Activated CD4-positive, CD25-positive, alpha-beta regulatory T cell treated with anti-CD3 and anti-CD28 coated beads, Interleukin-2, amount 50 U/mL, for 16 hours (primary cell): ENCODE measurements at places on chromosomes 7 and 10.
A peak's percentile ranks its signal among the peaks of the same experiment; 100 is the strongest.

DNA sequence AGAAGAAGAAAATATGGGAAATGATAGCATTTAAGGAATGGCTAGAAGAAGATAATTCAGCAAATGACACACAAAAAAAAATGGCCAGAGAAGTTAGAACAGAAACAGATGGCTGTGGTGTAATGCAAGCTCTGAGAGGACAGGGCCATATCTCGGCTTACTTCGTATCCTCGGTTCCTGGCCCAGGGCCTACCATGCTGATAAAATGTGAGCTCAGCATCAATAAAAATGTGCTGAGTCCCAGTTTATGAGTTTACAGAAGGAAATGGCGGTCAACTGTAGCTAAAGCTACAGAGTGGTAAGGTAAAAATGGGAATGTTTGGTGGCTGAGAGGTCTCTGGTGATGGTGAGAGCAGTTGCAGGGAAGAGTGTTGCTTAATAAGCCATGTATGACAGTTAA lies 40.8 kb downstream of the HBP1 start:
- DNase-seq, result no peak

GRCh38 chr7:15168489-15168888 lies 265.9 kb upstream of the DGKB start:
- no peak for DNase-seq

DNA sequence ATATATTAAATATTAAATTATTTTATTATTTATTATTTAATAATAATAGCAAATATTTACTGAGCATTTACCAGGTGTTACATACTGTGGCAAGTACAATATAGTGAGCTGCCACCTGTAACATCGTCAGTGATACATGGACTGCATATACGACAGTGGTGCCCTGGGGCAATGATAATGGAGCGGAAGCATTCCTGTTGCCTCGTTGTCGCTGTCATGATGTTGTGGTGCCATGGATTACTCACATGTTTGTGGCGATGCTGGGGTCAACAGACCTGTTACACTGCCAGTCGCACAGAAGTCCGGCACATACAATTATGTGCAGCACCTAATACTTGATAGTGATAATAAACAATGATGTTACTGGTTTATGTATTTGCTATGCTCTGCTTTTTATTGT lies 20.6 kb downstream of the CAMK1D start:
- DNase-seq, result no peak

GRCh38 chr7:23530405-23530804 lies 1.4 kb downstream of the TRA2A start:
- no peak for DNase-seq

GRCh38 chr10:22326145-22326702 lies 5.3 kb downstream of the BMI1 start:
- DNase-seq, result no peak

GRCh38 chr7:101287032-101287431 lies 34.6 kb downstream of the IFT22 start:
- DNase-seq, result no peak

DNA sequence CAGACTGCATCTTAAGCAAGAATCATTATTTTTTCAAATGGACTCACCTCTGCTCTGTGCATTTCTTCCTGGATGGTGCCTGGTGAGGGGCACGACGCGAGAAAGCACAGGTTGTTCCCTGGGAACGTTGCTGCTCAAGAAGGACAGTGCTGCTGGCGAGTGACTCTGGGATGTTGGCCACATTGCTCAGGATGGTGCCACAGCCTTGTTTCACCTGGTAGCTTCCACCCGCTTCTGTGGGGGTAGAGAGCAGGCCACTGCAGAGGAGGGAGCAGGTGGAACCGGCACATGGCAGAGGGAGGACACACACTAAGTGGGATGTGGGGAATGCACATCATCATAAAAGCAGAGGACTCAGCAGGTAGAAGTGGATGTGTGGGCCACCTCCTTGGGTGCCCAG lies 444.7 kb downstream of the TCERG1L start:
- no peak for DNase-seq

GRCh38 chr7:1013581-1013980 lies 30.6 kb downstream of the CYP2W1 start:
- no peak for DNase-seq

DNA sequence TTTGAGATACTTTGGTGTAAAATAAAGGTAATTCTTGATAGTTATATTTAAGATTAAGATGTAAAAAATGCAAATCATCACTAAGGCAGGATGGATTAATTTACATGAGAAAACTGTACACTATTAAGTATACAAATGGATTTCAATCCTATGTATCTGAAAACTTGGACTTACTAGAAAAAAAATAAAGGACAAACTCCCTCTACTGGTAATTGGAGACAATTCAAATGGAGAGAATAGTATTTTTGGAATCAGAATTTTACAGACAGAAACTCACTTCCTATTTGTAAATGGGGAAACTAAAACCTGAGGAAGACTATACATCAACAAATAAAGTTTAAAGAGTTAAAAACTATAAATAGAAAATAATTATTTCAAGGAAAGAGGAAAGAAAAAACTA lies 62.6 kb downstream of the CUL2 start:
- DNase-seq, result no peak

- no peak for DNase-seq
Observed at GRCh38 chr7:96691702-96692101, 17.9 kb downstream of the SEM1 start.

DNA sequence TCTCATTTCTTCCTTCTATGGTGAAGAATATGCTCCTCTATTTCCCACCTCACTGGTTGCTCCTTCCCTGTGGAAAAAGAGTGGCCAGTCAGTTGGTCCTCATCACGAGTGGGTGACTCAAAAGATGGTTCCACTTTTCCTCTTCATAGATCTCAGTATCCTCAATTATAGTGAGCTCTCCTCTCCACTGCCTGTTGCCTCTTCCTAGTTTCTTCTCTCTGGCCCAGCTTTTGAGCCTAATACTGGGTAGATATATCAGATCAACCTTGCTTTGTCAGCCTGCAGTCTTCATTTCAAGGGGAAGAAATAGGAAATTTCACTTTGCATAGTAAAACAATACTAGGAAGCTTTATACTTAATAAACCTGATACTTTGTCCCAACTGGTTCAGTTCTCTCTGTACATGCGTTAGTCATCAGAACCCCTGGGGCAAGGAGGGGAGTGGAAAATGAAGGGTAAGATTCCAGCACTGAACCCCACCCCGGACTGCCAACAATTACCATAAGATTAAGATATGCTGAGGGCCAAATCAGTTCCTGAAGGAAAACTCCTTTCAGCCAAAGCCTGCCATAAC lies 15.5 kb upstream of the WNT16 start:
- no peak for DNase-seq

DNA sequence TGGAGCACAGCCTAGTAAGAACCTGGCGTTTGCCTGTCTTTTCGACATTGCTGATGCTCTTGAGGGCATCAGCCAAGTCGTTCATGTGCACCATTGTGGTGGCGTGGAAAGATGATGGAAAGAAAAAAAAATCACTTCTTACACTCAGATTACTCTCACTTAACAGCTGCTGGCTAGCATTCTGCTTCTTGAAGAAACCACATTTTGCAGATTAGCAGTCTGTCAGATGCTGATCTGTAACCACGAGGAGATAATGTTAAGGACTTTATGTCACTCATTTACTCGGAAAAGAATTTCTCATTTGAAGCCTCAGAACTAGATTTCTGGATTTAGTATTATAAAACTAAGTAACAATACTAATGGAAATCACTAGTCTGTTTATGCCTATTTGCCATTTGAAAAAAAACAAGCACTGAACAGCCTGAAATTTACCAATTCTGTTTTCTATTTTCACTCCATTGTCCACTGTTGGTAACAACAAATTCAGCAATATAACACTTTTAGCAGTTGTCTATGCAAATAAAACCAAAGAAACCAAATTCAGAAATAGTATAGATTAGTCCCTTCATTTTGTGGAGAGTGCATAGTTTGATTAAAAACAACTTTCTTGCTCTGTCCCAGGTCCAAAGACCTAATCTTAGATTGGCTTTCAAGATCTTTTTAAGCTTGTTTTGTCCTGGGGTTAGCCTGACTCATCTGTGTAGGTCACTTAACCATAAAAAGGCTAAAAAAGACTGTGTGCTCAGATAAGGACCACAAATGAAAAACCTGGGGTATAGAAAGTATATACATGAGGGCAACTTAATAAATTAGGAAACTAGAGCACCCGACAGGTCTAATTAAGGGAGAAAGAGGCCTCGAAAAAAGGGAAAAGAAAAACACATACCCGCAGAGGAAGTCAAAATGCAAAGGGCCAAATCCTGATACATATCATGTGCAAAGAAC lies 67.5 kb downstream of the NT5C2 start:
- no peak for DNase-seq

- no peak for DNase-seq
Observed at GRCh38 chr7:87833130-87833529, 43.0 kb downstream of the SLC25A40 start.

GRCh38 chr7:50266635-50267386 lies 37.7 kb upstream of the IKZF1 start:
- peak; percentile 58 for DNase-seq

GRCh38 chr10:93334901-93335327 lies 147.2 kb downstream of the MYOF start:
- no peak for DNase-seq

GRCh38 chr10:97259119-97259518 lies 33.3 kb downstream of the ARHGAP19 start:
- no peak for DNase-seq

GRCh38 chr10:26725837-26726727 lies 28.6 kb downstream of the PDSS1 start:
- DNase-seq, result no peak

DNA sequence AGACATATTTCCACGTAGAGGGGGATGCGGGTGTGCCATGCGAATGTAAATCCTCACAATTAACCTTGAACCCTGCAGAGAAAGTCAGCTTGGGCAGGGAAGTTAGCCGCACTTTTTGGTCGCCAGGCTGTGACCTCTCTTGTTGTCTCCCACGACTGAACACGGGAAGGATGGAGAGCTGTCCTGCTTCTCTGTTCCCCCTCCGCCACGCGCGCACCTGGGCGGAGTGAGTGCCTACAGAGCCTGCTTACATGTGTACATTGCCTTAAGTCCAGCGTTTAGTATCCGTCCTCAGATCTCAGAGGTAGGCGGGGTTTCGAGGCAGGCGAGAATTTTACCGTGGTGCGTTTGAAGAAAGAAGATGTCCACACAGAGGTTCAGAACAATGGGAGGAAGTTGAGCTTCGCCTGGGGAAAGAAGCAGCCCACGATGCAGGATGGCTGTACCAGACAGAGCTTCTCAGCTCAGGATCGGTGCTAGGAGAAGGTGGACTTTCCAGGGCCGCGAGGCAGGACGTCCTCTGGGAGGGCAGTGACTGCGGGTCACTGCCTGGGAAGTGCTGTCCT lies 482 bp upstream of the ERCC6 start:
- DNase-seq, result no peak

- no peak for DNase-seq
Observed at GRCh38 chr10:34543716-34544115, 271.4 kb downstream of the PARD3 start.

- no peak for DNase-seq
Observed at GRCh38 chr10:71549766-71550533, 153.2 kb downstream of the CDH23 start.

- DNase-seq, result no peak
Observed at GRCh38 chr7:148684289-148684830, 14.3 kb upstream of the CUL1 start.

DNA sequence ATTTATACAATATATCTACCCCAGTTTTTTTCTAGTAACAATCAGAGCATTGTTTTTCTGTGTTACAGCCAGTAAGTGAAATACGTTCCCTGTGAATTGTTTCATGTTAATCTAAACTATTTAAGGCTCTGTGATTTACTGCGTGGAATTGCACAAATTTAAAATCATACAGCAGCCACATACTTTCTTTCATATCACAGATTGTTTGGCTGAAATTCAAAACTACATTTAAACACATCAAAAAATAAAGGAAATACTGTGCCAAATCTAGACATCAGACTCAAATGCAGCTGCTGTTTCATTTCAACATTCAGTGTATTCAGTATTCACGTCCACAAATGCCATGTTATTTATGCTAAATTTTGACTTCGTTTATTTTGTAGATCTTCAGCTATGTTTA lies 242.6 kb upstream of the HGF start:
- DNase-seq, result no peak

- peak; percentile 6 for DNase-seq
Observed at GRCh38 chr10:17607603-17608332, 9.4 kb downstream of the HACD1 start.

- DNase-seq, result no peak
Observed at GRCh38 chr10:46520381-46520780, 36.1 kb downstream of the GPRIN2 start.

DNA sequence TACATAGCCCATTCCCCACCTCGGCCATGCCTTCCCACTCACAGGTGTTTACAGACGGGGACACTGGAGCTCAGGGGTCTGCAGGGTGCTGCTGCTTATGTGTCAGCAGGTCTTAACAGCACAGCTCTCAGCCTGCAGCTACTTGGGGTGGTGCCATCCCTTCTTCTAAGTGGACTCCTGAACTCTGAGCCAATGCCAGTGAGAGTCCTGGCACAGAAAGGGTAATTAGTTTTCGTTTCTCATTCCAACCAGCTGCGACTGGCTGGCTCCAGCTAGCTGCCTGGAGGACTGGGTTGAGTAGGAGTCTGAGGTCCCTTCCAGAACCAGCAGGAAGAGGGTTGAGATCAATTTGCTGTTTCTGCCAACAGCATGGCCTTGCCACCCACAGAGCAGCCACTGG lies 88.3 kb upstream of the AGK start:
- DNase-seq, result no peak
